ENCODE measurements at places on chromosomes 4 and X.

DNA sequence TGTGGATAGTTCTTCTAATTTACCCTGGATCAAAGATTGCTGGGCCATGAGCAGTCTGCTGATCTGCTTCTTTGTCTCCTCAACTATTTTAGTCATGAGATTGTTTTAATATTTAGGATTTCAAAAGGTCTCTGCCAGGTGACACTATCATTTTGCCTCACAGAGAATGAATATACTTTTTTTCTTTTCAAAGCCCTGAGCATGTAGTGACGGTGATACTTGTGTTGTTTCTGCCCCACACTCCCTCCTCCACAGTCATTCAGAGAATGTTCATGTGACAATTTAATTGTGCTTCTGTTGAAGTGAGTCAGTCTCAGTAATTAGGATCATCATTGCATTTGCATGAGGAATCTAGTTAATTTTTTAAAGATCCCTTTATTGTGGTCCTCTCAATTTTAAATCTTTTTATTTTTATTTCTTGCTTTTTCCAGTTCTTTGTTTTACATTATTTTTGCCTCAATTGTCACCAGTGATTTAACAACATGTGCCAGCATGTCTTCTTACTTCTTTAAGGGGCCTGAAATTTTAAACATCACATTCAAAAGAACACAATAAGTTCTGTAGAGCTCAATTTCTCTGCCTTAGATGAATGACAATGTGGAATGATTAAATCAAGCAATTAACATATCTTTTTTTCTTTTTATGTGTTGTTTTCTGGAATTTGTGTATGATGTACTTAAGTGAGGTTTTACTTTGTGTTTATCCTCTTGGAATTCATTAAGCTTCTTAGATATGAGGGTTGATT lies 12.3 kb downstream of the MMRN1 start:
- no peak for DNase-seq

- peak; percentile 64 for DNase-seq
Observed at GRCh38 chr4:24917076-24917856, 4.4 kb upstream of the CCDC149 start.

DNA sequence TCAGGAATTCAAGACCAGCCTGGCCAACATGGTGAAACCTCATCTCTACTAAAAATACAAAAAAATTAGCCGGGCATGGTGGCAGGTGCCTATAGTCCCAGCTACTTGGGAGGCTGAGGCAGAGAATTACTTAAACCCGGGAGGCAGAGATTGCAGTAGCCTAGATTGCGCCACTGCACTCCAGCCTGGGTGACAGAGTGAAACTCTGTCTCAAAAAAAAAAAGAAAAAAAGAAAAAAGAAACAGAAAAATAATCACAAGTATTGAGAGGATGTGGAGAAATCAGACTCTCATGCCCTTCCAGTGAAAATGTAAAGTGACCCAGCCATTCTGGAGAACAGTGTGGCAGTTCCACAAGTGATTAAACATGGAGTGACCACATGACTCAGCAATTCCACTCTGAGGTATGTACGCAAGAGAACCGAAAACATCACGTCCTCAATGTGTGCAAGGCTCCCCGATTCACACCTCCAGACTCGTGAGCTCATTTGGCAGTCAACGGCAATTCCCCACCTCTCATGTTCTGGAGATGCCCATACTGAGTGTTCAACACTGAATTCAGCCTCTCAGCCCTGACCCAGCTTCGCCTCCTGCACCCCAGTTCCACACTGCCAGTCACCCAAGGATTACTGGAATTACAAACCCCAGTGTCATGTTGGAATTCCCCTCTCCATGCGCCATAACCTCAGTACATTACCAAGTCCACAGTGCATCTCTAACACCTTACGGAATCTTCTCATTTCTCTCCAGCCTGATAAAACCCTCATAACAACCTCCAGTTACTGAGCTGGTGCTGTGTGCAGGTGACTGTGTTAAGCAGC lies 21.1 kb downstream of the ACOX3 start:
- no peak for DNase-seq

DNA sequence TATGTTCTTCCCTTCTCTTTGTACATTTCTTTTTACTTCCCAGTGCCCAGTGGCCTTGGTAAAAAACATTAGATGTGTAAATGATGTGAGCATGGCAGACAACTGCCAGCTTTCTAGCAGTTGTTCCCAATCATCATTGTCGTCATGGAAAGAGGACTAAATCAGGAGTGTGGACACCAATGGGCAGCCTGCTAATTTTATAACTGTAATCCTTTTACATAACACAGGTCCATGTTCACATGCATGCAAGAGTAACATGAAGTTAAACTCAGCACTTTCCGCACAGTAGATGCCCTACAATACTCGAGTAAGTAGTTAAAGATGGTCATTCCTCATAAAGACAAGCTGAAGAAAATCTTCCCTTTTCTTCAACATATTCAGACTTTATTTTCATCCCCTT lies 23.4 kb upstream of the G3BP2 start:
- no peak for DNase-seq

DNA sequence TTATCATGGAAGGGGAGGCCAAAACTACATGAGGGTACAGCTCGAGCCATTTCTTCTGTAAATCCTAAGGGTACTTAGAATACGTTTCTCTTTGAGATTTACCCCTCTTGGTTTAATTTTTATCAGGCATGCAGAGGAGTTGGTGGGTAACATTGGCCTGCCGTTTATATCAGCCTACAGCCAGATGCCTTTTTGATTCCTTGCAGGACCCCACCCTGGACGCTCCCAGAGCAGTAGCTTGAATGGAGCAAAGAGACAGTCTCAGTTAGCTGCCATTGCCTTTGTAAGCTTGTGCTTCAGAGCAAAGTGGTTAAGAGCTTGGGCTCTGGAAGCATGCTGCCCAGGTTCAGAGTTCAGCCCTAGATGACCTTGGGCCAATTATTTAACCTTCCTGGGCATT lies 9.0 kb downstream of the DOCK11 start:
- no peak for DNase-seq

GRCh38 chr4:183256343-183256742 lies 63.7 kb downstream of the CLDN22 start:
- DNase-seq: no peak

GRCh38 chr4:186473933-186474332 lies 81.4 kb downstream of the MTNR1A start:
- no peak for DNase-seq

- DNase-seq: peak; percentile 53
Observed at GRCh38 chr4:2537011-2537830, 774 bp downstream of the FAM193A start.

DNA sequence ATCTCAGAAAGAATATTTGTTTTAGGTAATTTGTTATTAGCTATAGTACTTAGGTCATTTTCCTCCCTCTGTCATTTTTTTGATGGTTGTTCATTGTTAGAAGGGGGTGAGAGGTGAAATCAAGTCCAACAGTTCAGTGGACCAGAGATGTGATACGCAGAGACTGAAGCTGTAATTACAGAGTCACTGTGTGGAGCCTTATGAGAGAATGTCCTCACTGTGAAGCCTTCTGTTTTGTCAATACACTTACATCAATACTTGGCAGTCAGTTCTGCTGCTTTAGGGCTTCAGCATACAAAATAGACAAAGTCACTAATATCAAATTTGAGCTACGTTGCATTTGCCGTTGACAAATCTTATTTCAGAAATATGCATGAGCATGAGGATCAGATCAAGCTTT lies 692.5 kb downstream of the C4orf33 start:
- no peak for DNase-seq

GRCh38 chrX:132206259-132206658 lies 13.0 kb downstream of the RAP2C start:
- no peak for DNase-seq

- DNase-seq: peak; percentile 83
Observed at GRCh38 chrX:54358424-54359211, 772 bp upstream of the WNK3 start.

GRCh38 chrX:31130457-31131220 lies 58.8 kb upstream of the FTHL17 start:
- DNase-seq: no peak

DNA sequence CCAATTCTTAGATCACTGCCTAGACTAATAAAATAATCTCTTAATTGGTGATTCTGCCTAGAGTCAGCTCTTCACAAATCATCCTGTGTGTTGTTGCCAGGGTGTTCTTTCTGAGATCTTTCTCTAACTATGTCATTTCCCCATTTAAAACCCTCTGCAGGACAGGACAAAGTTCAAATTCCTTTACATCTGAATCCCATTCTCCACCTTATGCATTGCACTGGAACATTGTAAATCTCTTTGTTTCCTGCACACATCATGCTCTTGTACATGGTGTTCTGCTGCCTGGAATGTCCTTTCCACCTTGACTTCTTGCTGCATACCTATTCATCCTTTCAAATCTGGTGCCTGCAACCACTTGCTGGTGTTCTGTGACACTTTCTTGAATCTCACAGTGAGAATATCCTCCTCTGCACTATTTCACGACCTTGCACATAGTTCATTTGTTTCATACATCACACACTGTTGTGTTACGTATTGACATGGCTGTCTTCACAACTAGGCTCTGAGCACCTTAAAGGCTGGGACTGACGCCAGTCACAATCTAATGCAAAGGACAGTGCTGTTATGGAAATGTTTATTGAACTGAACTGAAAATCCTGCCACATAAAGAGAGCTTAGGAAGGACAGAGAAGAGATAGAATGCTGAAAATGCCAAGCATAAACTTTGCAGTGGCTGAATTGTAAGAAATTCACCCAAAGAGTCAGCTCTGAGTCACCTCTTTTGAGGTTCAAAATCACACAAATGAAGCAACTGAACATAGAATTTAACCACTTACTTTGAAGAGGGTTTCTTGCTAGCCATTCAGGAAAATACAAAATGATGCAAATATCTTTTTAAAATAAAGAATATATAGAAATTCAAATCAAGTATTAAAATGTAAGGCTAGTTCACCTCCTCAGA lies 26.4 kb upstream of the SMIM14 start:
- DNase-seq: no peak

DNA sequence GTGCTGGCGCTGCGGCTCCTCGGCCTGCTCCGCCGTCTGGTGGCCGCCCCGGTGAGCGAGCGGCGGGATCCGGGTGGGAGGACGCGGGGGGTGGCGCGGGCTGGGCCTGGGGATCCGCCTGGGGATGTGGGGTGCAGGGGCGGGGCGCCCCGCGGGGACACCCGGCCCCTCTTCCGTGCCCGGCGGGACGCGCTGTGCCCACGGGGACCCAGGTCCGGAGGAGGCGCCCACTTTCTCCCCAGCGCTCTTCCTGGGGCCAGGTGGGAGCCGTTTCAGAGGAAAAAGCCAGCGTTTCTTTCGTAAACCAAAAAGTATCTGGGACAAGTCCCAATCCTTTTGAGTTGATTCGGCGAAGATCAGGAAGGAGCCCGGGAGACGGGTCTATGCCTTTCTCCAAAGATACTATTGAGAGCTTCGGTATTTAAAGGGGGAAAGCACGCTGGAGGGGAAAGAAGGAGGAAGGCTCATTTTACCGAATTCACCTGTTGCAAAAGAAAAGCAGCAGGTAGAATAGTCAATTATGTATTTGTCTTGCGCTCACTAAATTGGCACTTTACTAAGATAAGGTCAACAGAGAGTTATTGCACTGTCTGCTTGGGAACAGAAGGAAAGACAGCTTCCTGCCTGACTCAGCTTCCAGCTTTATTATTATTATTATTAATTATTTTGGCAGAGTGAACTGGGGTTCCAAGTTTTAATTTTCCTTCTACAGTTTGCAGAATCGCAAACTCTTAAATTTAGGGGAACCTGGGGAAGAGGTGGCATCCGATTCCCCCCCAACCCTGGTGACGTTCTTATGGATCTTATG lies 81.5 kb upstream of the CD99 start:
- DNase-seq: no peak

GRCh38 chr4:154807042-154807630 lies 26.1 kb downstream of the RBM46 start:
- DNase-seq: no peak

- no peak for DNase-seq
Observed at GRCh38 chr4:87622303-87622702, 14.0 kb downstream of the DSPP start.

- DNase-seq: no peak
Observed at GRCh38 chr4:93444860-93445259, 383.7 kb upstream of the ATOH1 start.

- DNase-seq: no peak
Observed at GRCh38 chrX:141902366-141902765, 1.3 kb upstream of the MAGEC1 start.

GRCh38 chrX:2931155-2931554 lies 2.0 kb upstream of the ARSD start:
- DNase-seq: no peak

DNA sequence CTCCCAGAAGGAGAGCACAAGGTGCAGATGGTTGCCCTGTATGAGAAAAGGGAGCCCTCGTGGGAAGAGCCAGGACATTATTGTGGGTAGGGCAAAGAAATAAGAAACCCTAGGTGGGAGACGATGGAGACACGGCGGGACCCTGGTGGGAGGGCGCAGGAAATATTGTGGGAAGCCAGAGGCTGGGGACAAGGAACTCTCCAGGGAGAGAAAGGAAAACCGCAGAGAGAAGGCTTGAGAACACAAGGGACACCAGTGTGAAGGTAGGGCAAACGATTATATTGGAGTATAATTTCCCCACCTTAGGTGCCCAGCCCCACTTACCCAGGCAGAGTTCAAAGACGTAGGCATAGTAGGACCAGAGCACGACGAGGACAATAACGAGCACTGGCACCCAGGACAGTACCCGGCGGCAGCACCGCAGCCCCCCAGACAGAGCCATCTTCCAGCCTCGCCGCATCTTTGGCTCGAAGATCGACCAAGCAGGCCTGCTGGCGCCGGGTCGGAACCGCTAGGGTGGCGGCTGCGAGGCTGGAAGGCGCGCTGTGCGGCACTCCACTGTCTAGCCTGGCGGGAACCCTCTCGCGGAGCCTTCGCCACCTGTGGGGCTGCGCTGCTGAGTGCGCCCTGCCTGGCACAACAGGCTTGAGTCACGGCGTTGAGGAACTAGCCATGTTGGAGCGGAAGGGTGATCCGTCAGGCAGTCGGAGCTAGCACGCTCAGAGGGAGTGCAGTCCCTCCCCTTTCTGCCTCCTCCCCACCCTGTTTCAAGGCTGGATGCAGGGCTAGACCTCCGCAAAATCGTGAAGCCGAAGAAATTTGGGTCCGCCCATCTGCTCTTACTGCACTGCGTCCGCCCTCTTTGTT lies at the start of gene ZDHHC15:
Gene ZDHHC15 (minus strand): TSS at position 473 of the 867 bp plus-strand sequence. CDS start 13 bp downstream, at position 460.
- peak; percentile 51 for DNase-seq

- peak; percentile 0 for DNase-seq
Observed at GRCh38 chr4:3686753-3687152, 79.4 kb upstream of the ADRA2C start.

- no peak for DNase-seq
Observed at GRCh38 chr4:16513876-16514275, 287.6 kb upstream of the TAPT1 start.

- no peak for DNase-seq
Observed at GRCh38 chrX:22686138-22686541, 313.6 kb upstream of the DDX53 start.

GRCh38 chr4:3031357-3032082 lies 42.8 kb downstream of the HTT-AS start:
- DNase-seq: no peak

- no peak for DNase-seq
Observed at GRCh38 chr4:19700992-19701391, 550.7 kb upstream of the SLIT2 start.

GRCh38 chrX:25599061-25599460 lies 539.1 kb upstream of the MAGEB18 start:
- DNase-seq: no peak

Measured in H9 (cell line).